HEK293T (cell line): ENCODE measurements at places on chromosomes 2 and 18.

- no peak for DNase-seq
These were observed 48.1 kb upstream of the RBMS1 start for GRCh38 chr2:160541745-160542144.

DNA sequence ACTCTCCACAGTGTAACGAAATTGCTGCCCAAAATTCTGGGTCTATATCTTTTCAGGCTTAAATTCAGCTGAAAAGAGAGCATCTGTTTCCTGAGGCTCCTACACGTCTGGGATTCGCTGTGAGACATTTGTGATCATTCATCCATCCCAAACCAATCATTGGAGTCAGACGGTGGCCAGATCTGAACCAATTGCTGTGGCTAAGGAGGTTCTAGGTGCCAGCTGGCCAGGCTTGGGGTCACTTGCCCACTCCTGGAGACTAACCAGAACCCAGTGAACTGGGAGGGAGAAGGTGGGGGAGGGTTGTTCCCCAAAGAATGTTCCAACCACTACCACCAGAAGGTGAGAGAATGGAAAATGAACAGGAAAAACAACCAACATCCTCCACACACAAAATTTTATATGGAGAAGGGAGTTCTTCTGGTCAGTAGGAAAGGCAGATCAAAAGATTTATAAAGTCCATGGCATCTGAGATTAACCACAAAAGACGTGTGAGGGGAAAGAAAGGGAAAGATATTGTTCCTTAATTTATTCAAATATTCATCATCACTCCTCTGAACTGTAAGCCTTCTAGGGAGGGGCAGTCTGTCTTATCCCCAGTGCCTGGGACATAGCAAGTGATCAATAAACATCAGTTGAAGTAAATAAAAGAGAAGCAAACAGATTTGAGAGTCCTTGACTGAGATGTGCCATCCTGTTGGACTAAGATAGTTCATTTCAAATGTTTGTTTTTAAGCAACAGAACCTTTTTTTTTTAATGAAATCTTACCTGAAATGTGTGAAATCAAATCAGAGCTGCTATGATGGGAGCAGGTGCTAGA is 3.0 kb upstream of the RTKN start:
- DNase-seq = no peak

- peak; percentile 12 for DNase-seq
These were observed 403 bp downstream of the COL4A3 start for GRCh38 chr2:227164763-227165291.

- no peak for DNase-seq
These were observed 3.0 kb downstream of the ZNF516 start for GRCh38 chr18:76491776-76492668.

DNA sequence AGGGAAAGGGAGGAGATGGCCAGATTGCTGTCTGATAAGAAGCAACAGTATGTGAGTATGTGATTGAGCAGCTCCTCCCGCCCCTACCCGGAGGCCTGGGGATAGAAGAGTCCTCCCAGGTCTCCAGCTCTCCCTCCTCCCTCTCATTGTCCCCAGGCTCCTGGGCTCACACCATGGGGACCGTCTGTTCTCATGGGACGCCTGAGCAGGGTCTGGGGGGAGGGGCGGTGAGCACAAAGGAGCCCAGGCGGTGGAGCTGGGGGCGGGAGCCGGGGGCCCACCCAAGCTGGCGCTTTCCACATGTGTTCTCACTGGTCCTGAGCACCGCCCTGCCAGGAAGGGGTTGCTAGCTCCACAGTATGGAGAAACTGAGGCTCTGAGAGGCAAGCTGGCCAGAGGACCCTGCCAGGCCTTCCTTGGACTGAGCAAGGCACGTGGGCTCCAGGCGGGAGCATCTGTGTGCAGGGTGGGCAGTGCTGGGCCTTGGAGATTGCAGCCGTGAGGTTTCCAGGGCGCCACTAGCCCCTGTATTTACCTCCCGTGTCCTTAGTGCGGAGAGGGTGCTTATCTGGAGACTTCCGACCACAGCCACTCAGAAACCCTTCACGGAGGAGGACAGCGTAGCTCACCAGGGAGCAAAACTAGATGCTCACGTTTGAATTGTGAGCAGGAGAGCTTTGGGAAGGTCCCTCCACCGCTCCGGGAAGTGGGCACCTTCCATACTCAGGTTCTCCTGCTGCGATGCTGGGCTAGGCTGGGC is 37.4 kb downstream of the PDIA6 start:
- DNase-seq = no peak

DNA sequence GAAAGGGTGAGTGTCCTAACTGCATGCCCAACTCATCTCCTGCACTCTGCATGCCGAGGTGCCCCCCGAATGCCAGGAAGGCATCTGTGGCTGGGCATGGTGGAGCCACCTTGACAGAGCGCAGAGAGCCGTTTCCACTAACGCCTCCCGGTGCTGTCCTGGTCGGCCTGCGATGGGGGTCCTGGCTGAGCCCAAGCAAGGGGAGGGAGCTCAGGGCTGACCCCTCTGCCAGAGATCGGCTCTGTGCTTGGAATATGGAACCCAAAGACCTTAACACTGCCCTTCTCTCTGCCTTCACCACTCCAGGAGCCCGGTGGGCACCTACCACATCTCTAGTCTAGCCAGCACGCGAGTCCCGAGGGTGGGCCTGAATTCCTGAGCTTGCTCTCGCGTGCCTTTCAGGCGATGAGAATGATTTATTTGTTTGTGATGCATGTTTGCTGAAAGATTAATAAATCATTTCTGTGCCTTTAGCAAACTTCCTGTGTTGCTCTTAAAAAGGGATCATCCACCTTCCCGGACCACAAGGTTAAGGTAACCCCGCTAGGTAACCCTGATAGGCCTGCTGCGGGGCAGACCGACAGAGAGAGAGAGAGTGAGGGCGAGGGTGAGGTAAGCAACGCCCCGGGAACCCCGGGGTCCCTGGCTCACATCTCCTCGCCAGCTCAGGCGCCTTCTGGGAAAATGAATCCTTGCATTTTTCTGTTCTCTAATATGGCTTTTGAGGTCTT is 35.3 kb downstream of the PDIA6 start:
- DNase-seq = no peak

- no peak for DNase-seq
These were observed 1384.3 kb upstream of the NXPH2 start for GRCh38 chr2:140164449-140164848.

DNA sequence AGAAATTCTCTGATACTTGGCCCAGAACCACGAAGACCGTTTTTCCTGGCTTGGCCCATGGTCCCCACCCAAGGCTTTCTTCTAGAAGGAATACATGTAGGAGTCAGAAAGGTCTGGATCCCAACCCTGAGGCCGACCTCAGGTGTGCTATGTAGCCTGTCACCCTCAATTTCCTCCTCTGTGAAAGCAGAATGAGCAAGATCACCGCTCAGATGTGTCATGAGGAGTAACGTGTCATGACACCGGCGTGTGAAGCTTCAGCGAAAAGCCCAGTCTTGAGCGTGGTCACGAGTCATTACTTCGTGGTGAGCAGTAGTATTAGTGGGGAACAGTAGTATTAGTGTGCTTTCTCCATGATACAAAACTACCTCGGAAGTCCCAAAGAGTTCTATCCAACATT is 103.4 kb downstream of the ALPK2 start:
- no peak for DNase-seq

- DNase-seq = no peak
These were observed 102.0 kb downstream of the RIT2 start for GRCh38 chr18:43013486-43013885.

DNA sequence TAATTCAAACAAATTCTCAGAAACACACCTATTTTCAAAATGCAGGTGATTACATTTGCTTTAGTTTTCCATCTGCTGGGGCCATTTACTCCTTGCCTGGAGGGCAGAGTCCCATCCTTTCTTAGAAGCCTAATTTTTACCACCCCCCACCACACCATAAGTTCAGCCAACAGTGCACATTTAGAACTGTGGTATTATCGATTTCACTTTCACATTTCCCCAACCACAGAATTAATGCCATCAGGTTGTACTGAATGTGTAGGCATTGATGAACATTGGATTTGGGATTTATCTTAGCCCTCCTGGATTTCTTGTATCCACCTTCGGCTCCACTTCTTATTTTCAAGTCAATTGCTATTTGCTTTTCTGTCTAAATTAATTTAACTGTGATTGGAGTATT is 4.5 kb downstream of the SCYGR3 start:
- no peak for DNase-seq

DNA sequence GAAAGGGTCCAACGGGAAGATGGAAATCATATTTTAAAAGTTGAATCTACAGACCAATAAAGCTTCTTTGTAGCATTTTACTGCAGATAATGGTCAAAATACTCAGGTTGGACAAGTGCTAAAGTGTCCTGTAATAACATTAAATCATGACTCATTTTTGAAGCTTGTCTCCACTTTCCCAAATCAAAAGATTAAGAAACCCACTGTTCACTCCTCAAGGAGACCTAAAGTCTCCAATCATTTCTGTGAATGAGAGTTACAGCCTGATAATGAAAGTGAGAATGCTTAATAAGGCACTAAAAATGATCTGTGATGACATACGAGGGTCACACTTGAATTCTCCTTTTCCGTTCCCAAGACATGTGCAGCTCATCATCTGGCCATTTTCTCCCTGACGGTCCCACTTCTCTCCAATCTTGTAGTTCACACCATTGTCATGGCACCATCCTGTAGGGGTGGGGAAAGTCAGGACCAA is 53.4 kb downstream of the ATIC start:
- DNase-seq = no peak

GRCh38 chr2:163471947-163472346 is 263.9 kb downstream of the FIGN start:
- peak; percentile 15 for DNase-seq

DNA sequence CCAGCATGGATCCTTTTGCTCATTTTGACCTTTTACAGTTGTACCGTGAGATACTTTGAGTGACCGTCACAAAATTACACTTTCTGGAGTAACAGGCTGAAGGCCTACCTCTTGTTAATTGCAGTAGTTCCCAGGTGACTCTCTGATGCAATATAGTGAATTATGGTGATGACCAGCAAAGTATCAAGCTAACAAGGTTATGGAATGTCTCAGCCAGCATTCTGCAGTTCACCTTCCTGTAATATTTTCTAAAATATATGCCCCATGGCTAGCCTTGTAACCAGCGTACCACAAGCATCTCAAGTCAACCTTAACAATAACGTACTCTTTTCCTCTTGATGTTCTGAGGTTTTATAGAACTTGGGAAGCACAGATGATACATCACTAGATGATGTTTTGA is 234.7 kb downstream of the LTBP1 start:
- DNase-seq = no peak

DNA sequence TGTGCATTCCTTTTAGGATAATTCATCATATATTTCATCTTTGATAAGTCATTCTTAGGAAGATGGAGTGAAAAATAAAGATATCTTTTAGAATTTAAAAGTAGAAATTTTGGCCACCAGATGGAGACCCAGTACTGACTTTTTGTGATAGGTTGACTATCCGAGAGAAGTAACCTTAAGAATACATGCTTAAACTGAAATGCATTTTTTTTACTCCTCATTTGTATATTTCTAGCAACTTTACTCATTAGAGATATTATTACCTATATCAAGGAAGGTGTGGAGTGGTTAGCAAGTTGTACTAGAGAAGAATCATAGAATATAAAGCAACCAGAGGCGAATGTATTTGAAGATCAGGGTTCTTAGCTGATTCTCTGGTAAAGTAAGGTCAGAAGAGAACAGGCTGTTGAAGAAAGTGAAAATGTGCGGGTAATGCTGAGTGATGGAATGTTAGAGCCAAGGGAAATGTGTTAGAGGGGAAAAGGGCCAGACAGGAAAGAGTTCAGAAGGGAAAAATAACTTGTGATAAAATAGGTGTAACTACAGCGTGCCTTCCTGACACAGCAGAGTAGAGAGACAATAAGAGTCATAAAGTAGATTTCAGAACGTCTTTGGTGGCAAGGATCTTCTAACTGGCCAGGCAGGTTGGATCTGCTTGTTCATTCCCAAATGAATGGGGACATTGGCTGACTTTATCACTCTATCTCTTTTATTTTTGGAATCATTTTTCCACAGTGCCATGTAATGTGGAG is 52.3 kb downstream of the TDRD15 start:
- DNase-seq = no peak

- DNase-seq = no peak
These were observed 1.0 kb upstream of the CUL3 start for GRCh38 chr2:224586127-224586695.

DNA sequence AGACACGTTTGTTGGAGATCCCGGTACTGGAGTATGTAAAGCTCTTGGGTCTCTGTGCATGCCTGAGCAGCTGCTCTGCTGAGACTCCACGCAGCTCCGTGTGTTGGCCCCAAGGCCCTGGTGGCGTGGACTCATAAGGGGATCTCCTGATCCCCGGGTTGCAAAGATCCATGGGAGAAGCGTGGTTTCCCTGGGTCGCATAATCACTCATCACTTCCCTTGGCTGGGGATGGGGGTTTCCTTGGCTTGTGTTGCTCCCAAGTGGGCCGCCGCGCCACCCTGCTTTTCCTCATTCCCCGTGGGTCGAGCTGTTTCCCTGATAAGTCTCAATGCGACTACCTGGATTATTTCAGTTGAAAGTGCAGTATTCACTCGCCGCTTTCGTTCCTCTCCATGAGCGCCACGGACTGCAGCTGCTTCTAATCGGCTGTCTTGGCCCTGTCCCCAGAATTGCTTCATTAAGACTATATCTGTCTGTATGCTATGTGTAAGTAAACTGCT is 76.0 kb downstream of the EPC2 start:
- DNase-seq = no peak

- DNase-seq = no peak
These were observed 43.2 kb downstream of the TTC39C start for GRCh38 chr18:24057804-24058203.

DNA sequence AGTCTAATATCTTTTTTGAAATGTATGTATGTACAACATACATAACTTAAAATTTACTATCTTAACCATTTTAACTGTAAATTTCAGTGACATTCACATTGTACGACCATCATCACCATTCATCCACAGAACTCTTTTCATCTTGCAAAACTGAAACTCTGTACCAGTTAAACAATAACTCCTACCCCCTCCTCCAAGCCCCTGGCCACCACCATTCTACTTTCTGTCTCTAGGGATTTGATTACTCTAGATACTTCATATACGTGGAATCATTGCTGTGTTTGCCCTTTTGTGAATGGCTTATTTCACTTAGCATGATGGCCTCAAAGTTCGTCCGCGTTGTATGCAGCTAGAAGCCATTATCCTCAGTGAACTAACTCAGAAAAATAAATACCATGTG is 217.0 kb downstream of the METTL4 start:
- no peak for DNase-seq

GRCh38 chr2:156309167-156309566 is 23.4 kb downstream of the NR4A2 start:
- no peak for DNase-seq

- no peak for DNase-seq
These were observed 511.5 kb downstream of the TNS1 start for GRCh38 chr2:217491271-217491670.

GRCh38 chr2:136393514-136393913 is 275.6 kb upstream of the CXCR4 start:
- DNase-seq = no peak
